Amniotic stem cell (primary cell): ENCODE measurements at places on chromosomes 16 and 17.

- DNase-seq, result no peak
Observed at GRCh38 chr17:45825792-45826191, 18.9 kb upstream of the SPPL2C start.

GRCh38 chr16:77840093-77840492 lies 51.7 kb downstream of the VAT1L start:
- DNase-seq, result no peak

- DNase-seq, result no peak
Observed at GRCh38 chr16:4272114-4272956, 488 bp downstream of the TFAP4 start.

DNA sequence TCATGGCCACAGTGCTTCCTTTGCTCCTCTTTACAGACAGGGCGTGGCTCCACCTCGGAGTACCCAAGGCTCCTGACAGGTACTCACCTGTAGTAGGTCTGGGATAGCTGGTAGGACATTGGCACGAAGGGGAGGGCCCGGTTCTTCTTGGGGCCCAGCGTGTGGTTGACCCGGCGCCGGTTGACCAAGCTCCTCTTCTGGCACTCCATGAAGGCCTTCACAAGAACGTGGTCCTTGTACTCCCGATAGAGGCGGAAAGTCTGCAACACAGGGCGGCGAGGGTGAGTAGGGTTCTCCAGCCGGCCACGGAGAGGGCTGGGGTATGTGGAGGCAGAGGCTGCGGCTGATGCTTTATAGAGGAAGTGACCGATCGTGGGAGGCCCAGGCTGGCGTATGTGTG lies 69.7 kb downstream of the IL21R start:
- no peak for DNase-seq

DNA sequence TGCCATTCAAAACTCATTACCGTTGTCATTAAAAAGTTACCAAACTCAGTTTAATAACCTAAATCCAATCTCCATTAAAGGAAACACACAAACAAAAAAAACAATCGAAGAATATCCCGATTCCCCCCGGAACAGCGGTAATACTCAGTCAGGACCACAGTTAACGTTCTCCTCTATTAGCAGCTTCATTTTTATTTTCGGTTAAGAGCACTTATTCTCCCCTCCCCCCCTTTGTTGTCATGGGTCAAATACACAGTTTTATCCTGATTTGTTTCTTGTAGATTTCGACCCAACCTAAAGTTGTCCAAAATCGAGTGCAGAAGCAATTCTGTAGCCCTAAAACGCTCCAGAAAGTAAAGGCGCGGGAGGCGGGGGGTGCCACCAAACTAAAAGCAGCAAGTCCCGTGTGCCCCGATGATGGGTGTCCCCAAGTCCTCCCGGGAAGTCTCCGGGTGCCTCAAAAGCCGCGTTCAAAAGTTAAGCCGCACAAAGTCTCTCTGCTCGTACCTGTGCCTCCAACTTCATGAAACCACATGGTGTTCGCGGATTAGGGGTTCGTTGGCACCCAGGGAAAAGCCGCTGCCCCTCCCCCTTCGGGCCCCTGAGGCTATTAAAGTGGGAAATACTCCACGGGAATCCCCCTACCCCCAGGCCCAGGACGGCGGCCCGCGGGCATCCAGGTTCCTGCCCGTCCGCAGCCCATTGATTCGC lies 996 bp downstream of the SUMO2 start:
- no peak for DNase-seq

DNA sequence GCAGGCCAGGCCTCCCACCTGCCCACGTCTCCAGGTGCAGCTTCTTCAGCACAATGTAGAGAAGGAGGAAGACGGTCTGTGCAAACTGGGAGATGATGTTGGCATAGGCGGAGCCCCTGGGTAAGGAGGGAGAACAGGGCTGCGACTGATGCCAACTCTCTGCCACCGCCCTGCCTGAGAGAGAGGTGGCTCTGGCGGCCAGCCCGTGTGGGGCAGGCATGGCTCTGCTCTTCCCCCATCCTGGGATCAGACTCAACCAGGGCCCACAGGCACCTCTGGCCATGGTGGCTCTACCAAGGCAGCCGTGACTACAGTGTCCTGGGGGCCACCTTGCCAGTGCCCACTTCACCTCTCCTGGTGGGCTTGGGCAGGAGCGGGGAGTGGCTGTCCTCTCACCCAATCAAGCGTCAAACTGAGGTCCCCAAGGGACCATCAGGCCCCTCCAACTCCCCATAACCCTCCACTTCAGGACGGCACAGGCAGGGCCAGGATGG lies 8.6 kb downstream of the SLC47A2 start:
- DNase-seq, result no peak

- no peak for DNase-seq
Observed at GRCh38 chr17:82294064-82294773, 20.7 kb upstream of the CSNK1D start.

- no peak for DNase-seq
Observed at GRCh38 chr17:68125111-68125870, 89.8 kb downstream of the KPNA2 start.

GRCh38 chr17:81097134-81097942 lies 62.4 kb downstream of the BAIAP2 start:
- DNase-seq, result peak; percentile 57

GRCh38 chr17:927611-928461 lies 51.7 kb downstream of the NXN start:
- peak; percentile 65 for DNase-seq

DNA sequence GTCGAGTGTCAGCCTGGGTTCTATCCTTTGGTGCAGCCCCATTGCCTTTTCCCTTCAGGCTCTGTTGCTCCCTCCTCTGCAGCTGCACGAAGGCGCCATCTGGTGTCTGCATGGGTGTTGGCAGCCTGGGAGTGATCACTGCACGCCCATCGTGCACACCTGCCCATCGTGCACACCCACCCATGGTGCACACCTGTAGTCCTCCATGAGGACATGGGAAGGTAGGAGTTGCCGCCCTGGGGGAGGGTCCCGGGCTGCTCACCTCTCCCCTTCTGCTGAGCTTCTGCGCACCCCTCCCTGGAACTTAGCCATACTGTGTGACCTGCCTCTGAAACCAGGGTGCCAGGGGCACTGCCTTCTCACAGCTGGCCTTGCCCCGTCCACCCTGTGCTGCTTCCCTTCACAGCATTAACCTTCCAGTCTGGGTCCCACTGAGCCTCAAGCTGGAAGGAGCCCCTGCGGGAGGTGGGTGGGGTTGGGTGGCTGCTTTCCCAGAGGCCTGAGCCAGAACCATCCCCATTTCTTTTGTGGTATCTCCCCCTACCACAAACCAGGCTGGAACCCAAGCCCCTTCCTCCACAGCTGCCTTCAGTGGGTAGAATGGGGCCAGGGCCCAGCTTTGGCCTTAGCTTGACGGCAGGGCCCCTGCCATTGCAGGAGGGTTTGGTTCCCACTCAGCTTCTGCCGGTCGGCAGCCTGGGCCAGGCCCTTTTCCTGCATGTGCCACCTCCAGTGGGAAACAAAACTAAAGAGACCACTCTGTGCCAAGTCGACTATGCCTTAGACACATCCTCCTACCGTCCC lies 2.9 kb downstream of the CTRL start:
- peak; percentile 28 for DNase-seq

- DNase-seq, result no peak
Observed at GRCh38 chr17:48374650-48375230, 55.3 kb downstream of the SKAP1 start.

DNA sequence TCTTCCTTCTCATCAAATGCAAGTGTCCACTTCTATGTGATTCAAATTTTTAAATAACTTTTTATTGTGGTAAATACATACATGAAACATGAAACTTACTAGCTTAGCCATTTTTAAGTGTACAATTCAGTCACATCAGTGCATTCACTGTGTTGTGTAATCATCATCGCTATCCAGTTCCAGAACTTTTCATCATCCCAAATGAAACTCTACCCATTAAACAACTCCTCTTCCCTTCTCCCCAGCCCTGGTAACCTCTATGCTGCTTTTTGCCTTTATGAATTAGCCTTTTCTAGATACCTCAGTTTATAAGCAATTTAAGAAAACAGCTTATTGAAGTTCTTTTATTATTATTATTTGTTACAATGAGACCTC lies 41.1 kb upstream of the IL34 start:
- no peak for DNase-seq

GRCh38 chr16:85391769-85392583 lies 221.1 kb upstream of the GSE1 start:
- DNase-seq, result no peak

- no peak for DNase-seq
Observed at GRCh38 chr16:54892981-54893380, 37.7 kb upstream of the IRX5 start.

GRCh38 chr17:77281904-77282367 lies 141.2 kb downstream of the SEC14L1 start:
- no peak for DNase-seq

GRCh38 chr17:55625521-55625920 lies 97.1 kb downstream of the TMEM100 start:
- DNase-seq, result no peak

- DNase-seq, result no peak
Observed at GRCh38 chr17:47117386-47117785, 71.7 kb downstream of the CDC27 start.

GRCh38 chr16:1613728-1614455 lies 1.7 kb downstream of the CRAMP1 start:
- DNase-seq, result no peak

DNA sequence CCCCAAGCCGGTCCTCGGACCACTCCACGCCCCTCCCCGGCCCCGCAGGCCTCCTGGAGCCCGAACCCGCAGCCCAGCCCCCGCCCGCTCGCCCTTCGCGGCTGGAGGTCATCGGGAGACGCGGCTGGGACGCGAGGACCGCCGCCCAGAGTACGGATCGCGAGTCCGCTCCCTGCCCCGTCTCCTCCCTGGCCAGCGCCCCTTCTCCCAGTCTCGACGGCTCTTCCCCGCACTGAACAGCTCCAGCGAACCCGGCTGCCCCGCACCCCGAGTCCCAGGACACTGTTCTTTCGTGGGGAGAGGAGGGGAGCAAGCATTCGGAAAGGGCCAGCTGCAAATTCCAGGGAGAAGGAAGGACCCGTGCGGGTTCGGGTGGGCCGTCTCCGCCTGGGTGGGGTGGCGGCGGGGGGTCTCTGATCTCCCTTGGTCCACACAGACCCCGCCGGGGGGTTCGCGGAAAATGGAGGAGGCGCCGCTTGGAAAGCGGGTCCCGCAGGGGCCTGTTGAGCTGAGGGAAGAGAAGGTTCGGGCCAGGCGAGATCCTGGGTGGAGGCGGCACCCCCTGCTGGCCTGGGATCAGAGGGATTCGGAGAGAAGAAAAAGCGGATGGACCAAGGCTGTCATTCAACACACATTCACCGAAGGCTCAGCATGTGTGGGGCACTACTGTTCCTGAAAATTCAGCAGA lies 632 bp upstream of the RTN4RL1 start:
- peak; percentile 75 for DNase-seq

DNA sequence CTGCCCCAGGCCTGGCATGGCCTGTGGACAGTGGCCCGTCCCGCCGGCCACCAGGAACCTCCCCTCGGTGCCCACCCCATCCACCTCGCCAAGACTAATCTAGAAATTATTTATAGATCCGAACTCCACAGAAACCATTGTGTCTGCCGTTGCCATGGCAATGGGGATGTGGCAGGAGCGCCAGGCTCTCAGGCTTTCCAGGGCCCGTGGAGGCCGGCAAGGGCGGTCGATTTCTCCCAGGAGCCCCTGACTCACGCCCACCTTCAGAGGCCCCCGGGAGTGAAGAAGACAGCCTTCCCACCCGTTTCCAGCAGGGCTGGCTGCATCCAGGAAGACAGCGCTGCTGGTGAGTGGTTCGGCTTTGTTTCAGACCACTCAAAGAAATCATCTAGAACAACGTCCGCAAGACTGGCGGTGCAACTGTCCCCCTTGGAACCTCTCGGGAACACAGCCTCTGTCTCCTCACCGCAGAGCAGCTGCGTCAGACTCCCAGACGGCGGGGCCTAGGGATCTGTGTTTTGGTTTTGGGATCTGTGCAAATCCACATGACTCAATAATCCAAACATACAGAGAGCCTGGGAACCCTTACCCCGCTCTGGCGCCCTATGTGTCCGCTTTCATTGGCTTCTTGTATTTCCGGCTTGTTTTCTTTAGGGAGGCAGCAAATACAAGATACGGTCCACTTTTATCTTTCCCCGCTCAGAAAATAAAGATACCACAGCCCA lies 48.5 kb upstream of the ZCCHC14 start:
- DNase-seq, result peak; percentile 54

DNA sequence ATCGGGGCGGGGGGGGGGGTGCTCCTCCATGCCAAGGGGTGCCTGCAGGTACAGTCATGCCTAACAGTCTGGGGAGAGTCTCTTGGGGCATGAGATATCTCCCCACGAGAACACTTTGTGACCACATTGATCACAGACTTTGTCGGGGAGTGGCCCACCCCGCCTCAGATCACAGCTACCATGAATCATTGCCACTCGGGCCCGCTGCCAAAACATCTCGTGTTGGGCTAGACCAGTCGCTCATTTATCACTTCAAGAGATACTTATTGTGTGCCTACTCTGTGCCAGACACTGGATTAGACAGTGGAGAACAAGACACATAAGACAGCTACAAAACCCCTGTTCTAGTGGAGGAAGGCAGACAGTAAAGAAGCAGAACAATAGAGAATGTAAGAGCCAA lies 72.6 kb downstream of the CLEC16A start:
- no peak for DNase-seq

- DNase-seq, result no peak
Observed at GRCh38 chr17:51180486-51180885, 14.3 kb downstream of the NME2 start.

- DNase-seq, result no peak
Observed at GRCh38 chr17:63697341-63698286, 2.3 kb downstream of the LIMD2 start.

DNA sequence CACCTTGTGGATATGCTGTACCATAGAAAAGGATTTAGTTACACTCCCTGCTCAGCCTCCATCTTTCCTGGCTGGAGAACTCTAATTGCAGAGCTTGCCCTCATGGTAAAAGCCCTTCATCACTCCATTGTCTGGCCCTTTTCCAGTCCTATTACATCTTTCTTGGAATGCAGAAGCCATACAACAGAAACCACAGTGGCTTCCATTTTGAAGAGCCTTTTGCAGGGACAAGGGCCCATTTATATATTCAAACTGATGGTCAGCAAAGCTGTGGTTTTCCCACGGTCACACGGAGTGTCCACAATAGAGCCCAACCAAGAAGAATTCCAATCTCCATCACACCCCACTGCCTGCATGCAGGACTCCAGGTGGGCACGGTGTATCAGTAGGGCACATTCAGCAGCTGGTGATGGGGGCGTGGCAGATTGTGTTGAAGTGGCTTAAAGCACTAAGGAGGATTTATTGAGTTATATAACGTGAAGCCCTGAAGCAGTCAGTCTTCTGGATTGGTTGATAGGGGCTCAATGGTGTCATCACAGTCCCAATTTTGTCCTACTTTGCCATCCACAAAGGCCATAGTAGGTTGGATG lies 20.3 kb downstream of the COPRS start:
- no peak for DNase-seq

- DNase-seq, result no peak
Observed at GRCh38 chr16:10638101-10638500, 56.6 kb downstream of the TEKT5 start.

DNA sequence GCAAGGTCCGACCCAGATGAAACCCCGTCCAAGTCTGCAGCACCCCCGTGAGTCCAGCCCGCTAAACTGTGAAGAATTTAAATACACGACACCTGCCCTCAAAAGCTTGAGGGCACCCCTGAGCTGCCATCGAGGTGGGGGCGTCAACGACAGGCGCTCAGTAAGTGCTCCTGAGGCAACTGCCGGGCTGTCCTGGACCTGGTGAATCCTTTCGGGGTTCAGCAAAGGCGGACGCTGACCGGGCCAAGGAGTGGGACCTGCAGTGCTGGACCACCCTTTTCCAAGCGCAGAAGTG lies 512 bp upstream of the ENDOV start:
- no peak for DNase-seq

GRCh38 chr16:10923146-10923649 lies 19.1 kb downstream of the DEXI start:
- no peak for DNase-seq
